Activated CD4-positive, alpha-beta T cell treated with anti-CD3 and anti-CD28 coated beads, Interleukin-2, amount 50 U/mL, for 1 hour (primary cell): ENCODE measurements at places on chromosomes 5 and 9.

- no peak for DNase-seq
Observed at GRCh38 chr5:35046774-35047173, 975 bp downstream of the AGXT2 start.

DNA sequence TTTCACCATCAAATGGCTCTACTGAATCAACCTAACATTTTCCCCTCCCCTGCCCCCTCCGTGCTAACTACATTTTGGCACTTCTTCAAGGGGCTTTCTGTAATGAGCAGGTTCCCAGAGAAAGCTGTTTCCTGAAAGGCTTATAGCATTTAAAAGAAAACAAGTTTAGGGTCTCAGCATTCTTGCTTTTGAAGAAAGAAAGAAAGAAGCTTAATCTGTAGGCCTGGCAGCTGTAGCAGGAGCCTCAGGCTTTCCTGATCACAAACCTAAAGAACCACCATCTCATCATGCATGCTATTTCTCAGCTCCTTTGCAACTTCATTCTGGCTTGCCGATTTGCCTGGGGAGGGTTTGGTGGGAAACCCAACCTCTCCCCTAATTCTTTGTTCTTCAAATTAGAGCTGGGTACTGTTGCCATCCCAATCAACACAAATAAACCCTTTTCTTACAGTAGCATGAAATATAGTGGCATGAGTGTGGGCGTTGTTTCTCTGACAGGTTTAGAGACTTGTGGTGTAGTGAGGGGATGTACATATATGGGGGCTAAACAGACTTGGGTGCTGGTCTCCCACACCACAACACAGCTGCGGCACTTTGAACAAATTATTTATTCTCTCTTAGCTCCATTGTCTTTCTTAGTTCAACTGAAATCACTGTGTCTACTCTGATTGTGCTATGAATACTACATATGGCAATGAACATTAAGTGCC is 160.5 kb upstream of the TNC start:
- DNase-seq, result no peak

DNA sequence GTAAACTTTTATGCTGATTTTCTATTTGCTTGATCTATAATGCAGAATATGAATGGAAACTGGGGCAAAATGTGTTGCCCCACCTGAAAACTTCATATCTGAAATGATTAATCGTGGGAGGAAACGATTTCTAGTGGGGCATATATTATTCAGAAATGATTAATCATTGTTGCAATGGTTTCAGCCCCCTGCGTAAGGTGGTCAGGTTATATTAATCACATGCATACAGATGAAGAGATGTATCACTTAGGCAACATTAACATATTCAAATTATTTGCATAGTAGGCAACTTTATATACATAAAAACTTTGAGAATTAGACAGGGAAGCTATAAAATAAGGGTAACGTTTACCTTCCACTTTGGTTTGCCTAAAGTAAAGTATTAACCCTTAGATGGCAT is 49.8 kb downstream of the LSM11 start:
- no peak for DNase-seq

DNA sequence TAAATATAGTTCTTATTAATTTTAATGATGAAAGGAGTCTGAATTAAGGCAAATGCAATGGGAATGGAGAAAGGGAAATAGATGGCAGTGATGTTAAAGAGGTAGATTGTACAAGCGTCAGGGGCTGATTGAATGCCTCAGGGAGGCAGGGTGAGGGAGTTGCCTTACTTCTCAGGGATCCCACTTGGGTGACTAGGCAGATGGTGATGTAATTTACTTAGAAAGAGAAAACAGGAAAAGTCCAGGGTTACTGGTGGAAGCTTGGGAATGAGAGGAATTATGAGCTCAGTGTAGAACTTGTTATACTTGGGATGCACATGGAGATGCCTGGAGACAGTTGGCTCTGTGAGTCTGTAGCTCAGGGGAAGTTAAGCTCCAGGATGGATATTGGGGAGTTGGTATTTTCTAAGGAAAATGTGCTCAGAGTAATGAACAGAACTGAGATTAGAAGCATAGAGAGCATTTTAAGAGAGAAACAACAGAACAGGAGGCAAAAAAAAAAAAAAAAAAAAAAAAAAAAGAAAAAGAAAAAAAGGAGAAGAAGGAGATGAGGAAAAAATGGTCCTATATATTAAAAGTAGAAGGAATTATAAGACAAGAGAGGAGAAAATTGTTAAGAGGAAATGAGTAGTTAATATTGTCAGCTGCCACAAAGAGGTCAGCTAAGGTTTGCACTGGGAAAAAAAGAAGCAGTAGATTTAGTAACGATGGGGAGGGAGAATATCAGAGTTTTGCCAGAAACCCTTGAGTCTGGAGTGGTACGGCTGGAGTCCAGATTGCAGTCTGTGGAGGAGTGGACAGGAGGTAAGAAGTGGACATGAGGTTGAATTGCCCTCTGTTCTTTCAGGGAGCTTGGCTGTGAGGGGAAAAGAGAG is 88.0 kb upstream of the ELL2 start:
- no peak for DNase-seq

DNA sequence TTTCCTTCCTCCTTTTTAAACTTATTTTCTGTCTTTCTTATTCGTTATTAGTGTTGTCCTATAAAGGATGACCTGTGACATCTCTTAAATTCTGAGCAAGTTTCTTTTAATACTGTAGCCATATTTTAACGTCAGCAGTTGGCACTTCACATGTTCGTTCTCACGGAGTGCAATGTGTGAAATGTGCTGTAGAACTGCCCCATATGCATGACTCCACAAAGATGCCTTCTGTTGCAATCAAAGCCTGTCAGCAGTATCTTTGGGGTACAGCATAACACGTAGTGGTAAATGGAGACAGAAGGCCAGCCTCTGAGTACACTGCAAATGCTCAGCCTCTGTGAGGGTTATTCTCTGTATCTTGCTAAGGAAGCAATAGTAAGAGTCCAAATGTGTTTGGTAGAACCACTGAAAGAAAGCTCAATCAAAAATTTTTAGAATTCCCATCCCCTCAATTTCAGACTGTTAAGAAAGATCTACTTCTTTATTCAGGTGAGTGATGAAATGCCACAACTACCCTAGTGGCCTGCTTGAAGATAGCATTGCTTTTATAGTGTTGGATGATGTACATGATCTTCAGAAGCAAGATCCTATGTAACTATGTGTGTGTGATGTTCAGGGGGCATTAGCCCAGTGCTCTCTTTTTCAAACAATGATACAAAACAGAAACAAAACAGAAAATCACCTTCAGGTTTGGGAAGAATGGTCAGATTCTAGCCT is 277.7 kb downstream of the TMEM167A start:
- no peak for DNase-seq

DNA sequence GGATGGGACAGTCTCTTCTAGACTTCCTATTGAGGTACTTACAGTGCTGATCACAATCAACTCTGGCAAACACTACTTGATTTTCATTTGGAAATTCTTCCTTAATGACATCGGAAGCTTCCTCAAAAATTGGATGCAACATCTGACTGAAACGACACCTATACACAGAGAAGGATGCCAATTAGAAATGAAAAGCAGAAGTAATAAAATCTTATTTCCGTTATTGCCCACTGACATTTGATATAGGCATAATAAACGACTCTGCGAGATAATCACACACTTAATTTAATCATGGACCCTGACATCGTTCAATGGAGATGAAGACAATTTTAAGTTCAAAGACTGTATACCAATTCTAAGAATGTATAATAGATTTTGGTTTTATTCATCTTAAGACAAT is 46.4 kb downstream of the ERP44 start:
- no peak for DNase-seq

DNA sequence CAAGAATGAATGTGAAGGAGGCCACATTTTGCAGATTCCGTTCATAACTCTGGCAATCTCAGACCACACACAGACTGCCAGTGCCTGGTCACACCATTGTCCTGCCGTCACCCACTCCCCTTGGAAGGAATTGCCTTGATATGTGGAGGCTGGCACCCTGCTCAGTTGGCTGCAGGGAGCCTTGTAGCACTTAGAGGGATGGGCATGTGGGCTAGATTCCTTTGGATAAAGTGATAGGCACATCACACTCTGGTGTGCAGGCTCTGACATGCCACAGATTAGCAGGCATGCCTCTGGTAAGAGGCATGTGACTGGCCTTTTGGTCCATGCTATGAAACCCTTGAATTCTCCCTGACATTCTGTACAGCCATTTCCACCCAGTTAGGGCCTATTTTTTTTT is 254.6 kb upstream of the PIK3R1 start:
- no peak for DNase-seq

- DNase-seq, result no peak
Observed at GRCh38 chr9:16787724-16788123, 82.7 kb downstream of the BNC2 start.

GRCh38 chr9:25224309-25224708 is 453.9 kb downstream of the TUSC1 start:
- no peak for DNase-seq

DNA sequence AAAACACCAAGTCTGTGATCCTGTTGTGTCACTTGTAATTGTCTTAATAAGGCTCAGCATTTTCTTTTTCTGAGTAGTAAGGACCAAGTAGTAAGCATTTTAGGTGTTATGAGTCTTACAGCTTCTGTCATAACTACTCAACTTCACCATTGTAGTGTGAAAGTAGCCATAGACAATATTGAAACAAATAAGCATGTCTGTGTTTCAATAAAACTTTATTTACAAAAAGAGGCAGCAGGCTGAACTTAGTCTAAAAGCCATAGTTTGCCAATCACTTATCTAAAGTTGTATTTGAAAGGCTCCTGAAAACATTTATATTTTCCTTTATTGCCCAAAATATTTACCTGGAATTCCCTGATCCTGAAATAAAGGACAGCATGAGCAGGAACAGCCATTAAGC is 796.1 kb downstream of the CDH12 start:
- no peak for DNase-seq

- DNase-seq, result no peak
Observed at GRCh38 chr5:160852049-160852448, at the start of gene ATP10B. ATP10B (minus strand) TSS chr5:160852211; CDS start chr5:160688074, 164,137 bp downstream.

DNA sequence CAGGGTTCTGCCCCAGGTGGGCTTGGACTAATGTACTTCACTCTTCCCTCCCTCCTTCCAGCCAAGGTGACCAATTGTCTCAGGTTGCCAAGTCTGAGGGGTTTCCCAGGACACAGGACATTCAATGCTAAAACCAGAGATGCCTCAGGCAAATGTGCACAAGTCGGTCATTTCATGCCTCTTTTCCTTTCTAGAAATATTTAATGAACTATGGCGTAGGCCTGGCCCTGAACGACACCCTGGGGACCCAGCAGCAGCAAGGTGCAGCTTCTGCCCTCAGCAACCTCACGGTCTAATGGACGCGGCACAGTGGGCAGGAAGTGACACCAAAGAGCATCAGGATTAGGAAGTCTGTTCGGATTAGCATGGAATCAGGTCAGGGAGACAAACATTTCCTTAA is 148.1 kb downstream of the MTX3 start:
- DNase-seq, result no peak

DNA sequence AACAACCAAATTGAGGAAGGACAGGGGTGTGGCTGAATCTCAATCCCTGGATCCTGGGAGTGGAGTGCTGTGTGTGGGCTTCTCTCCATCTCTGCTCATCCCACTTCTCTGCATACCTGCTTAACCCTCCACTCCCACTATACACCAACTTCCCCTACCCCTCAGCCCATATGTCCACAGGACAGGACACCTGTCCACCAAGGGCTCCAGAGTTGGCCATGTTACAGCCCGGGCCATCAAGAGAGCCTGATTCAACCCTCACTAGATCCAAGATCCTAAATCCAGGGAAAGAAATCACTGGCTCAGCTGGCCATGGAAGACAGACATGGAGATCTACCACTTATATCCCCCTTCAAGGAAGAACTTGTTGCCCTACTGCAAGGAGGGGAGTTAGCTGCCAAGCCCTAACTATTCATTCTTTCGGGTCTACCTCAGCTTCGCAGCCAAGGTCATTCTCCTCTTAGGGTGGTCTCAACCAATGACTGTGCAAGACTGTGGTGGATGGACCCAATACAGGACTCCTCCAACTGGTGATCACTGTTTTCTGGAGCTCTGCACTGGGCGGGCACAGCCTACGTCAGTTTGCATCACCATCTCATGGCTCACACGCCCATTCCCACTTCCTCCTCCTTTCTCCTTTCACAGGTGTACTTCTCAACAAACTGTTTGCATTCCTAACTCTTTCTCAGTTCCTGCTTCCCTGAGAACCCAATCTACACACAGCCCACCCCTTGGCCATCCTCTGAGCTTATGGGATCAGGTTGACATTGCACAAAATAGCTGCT is 53.7 kb upstream of the ZBTB43 start:
- DNase-seq, result no peak

- no peak for DNase-seq
Observed at GRCh38 chr9:97405551-97405950, 6.3 kb upstream of the TDRD7 start.

- no peak for DNase-seq
Observed at GRCh38 chr5:1965925-1966324, 83.2 kb upstream of the IRX4 start.

- DNase-seq, result no peak
Observed at GRCh38 chr9:95268681-95269080, 48.8 kb downstream of the FANCC start.

DNA sequence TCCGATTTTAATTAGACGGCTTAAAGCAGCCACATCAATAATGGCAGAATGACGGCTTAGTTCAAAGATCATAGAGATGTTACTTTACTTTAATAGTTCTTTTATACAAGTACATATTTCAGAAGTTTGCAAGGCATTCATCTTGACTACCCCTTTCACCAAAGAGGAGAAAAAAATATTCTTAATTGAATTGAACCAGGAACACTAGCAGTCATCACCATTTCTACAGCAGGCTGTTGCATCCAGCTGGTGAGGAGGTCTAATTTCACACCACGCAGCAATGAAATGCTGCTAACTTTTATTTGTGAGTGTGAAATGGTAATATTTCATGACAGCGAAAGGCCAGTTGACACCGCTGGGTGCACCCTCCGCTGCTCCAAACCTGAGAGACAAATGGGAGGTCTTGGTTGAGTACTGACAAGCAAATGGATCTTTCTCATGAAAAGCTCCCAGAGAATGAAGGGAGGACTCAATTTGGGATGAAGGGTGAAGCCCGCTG is 322.2 kb downstream of the GLIS3 start:
- DNase-seq, result no peak

DNA sequence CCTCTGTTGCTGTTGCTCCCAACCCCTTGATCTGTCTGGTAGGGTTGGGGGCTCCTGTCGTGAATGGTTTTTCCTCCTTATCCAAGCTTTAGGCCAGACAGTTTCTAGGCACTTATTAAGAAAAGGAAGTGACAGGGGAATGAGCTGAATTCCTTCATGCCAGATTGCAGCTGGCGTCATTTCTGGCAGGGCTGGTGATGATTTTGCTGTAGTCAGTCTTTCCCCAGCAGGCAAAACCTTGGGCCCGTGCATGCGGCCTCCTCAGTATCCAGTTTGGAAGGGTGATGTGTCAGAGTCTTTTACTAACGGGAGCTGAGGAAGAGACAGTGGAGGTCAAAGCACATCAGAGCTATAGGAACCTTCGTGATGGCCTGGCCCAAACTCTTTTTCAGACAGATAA is 58.8 kb downstream of the COL27A1 start:
- no peak for DNase-seq

DNA sequence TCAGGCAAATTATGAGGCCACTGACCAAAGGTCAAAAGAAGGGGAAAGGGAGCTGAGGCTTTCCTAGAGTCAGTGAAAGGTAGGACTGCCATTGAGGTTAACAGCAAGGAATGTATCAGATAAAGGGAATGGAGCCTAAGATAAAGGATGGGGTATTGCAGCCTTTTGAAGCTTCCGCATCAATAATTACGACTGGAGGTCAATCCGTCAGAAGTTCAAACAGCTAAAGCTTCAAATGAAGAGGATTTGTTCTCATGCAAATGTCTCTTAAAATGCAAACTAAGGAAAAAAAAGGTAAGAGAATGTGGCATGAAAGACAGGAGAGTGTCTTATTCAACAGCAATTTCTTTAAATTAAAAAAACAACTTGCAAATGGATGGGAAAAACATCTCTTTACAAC is 341.1 kb upstream of the RGMB start:
- no peak for DNase-seq

- no peak for DNase-seq
Observed at GRCh38 chr9:95087659-95088242, 229.8 kb downstream of the FANCC start.
